ENCODE measurements at places on chromosomes 12 and 14.

DNA sequence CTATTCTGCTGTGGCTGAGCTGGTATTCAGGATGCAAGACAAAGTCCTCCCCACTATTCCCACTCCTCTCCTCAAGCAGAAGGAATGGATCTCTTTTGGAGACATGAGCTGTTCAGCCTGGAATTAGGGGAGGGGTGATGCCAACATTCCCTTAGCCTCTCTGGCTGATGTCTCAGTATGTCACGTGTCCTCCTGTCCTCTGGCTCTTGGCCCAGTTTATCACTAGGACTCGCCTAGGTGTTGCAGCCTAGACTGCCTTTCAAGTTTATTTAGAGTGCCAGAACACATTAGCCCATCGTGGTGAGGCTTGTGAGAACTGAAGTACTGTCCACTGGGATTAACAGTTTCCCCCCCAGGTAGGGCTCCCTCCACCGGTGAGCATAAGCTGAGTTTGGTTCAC lies 239.9 kb upstream of the MIS18BP1 start:
- no peak for DNase-seq

- DNase-seq = no peak
These were observed 16.9 kb upstream of the BEGAIN start for GRCh38 chr14:100604121-100604501.

- DNase-seq = no peak
These were observed 45.8 kb downstream of the ERO1A start for GRCh38 chr14:52649511-52649910.

DNA sequence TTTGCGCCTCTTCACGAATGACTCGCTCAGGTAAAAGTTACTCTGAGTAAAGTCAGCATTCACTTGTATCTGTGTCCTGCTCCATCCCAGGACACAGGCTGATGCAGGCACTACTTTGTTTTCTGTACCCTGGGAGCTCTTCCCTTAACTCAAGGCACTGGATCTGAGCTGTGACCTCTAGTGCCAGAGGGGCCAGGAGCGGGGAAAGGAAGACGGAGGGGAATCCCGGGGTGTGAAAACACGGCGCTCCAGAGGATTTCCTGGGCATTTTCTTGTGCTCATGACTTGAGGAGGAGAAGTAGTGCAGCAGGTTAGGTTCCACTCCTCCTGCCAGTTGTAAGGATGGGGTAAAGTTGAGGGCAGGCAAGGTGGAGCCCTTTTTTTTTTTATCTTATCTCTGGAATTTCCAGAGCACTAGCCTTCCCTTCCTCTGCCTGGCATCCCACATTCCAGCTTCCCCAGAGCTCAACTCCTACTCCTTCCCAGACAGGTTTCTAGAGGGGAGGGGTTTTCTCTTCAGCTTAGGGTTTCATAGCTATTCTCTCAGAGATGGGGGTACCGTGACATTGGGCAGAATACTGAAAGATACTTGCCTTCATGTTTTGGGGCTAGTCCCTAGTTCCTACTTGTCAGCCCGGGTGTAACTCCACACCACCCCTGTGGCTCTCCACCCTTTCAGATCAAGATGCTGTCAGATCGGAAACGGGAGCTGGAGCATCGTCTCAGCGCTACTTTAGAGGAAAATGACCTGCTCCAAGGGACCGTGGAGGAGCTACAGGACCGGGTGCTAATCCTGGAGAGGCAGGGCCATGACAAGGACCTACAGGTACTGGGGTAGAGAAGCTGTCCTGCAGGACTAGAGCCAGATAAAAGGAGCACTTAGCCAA lies 52.3 kb downstream of the RAB35 start:
- no peak for DNase-seq

DNA sequence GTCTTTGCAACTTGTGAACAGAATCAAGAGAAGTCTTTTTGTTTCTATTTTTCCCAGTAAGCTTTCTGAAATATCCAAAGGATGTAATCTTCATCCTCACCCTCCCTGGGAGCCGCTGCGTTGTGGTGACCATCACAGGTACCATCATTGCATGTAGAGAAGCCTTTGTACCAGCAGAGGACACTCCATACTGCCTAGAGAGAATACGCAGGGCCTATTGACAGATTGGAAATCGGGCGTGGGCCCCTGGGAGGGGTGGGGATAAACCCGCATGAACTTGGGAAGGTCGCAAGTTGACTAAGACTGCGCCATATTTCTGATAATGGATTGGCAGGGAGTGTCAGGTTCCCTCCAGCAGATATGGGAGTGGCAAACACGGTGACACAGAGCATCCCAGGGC lies 12.7 kb downstream of the KRT1 start:
- DNase-seq = no peak

GRCh38 chr12:55704824-55705718 lies 2.6 kb downstream of the ITGA7 start:
- DNase-seq = no peak

DNA sequence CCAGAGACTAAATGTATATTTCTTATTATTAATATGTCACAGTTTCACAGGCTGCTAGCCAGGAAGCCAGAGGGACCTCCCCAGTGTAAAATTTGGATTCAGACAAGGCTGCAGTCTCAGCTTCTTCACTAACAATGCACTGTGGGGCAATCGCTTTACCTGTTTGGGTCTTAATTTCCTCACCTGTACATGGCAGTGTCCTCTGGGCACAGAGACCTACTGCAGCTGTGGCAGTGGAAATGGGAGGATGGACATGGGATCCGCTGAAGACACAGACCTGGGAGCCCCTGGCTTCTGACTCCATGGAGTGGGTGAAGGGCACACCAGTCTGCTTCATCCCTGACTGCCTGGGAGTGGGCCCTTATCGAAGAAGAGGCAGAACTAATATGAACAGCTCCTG lies 6.9 kb upstream of the SERPINA5 start:
- DNase-seq = no peak

- DNase-seq = no peak
These were observed 1038.4 kb downstream of the GALC start for GRCh38 chr14:86954623-86955022.

- DNase-seq = peak; percentile 16
These were observed 18.9 kb downstream of the LLPH start for GRCh38 chr12:66111605-66112004.

DNA sequence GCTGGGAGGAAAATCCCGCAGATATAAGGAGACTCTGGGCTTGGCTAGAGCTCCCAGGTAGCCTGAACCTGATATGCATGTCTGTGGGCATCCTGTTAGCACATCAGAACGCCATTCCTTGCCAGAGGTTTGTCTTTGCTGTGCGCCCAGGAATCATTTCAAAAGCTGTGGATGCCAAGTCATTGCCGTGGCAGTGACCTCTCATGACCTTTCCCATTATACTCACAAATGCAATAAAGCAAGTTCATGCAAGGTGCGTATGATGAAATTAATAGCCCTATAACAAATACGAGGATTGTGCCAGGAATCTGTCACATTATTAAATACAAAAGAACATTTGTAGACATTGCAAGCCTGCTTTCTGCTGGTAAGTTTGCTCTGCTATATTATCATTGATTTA lies 229.1 kb upstream of the PELI2 start:
- DNase-seq = no peak

DNA sequence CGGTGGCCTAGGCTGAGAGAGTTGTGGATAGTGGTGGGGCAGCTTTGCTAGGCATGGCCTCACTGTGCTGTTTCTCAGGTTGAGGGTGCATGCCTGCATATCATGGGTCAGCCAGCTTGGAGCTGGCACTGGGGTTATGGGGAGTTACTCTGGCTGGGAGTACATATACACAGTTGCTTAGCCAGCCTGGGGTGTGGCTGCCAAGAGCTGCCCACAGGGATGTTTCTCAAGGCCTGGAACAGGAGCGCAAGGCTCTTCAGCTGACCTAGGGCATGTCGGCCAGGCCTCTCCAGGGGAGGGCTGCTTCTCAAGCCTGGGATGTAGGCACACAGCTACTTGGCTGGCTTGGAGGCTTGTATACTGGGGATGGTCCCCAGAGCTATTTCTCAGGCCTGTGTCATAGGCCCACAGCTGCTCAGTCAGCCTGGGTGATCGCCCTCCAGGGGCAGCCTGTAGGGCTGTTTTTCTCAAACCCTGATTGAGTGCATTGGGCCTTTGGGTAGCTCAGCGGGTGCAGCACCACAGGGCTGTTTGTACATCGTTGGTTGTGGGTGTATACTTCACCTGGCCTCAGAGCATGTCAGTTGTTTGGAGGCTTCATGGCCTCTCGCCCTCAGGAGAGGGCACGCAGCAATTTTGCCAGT lies 114.9 kb downstream of the METTL25 start:
- no peak for DNase-seq

Measured in EL (cell line).